ENCODE measurements at places on chromosomes 12 and 14.
A peak's percentile ranks its signal among the peaks of the same experiment; 100 is the strongest.

DNA sequence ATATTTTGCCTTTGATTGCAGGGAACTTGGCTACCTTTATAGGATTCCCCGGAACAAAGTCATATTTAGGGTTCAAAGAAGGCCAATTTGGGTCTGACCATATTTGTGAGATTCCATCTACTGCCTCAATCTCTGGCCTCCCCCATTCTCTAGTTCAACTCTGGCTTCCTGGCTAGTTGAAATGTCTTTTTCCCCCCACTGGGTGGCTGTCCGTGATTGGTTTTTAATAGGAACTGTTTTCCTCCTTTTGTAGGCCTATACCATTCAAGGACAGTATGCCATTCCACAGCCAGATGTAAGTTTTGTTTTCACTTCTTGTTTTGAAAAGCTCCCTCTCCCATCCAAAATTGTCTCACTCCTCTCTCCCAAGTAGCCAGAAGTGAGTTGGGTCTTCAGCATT is 13.8 kb downstream of the PCBP2 start:
- DNase-seq: no peak

DNA sequence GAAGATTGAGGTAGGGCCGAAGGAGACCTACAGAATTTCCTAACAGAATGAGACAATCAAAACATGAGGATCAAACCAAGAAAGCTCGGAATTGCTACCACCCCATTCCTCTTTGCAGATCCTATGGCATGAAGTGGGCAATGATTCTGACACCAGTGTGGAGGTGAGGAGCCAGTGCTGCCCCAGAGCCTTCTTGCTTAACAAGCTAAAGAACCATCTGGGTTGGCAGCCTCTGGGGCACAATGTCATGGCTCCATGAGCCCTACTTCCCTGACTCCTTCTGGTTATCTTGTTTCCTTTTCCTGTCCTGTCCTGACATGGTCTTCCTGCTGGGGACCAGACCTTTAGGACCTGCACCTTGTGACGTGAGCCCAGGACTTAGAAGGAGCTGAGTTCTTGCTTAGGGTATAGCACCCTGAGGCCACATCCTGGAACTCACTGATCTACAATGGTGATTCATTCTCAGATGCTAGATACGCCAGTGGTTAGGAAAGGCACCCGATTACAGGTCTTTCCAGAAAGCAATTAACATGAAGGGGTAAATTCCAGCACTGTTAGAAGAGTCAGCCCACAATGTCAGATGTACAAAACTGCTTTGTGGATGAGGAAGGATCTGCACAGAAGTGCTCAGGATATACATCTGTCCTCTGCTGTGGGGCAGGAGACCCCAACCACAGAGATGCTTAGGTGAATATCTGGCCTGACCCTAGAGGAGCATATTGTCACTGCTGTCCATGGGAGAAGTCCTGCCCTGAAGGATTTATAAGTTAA is 324.2 kb downstream of the ZFP36L1 start:
- peak; percentile 7 for DNase-seq

DNA sequence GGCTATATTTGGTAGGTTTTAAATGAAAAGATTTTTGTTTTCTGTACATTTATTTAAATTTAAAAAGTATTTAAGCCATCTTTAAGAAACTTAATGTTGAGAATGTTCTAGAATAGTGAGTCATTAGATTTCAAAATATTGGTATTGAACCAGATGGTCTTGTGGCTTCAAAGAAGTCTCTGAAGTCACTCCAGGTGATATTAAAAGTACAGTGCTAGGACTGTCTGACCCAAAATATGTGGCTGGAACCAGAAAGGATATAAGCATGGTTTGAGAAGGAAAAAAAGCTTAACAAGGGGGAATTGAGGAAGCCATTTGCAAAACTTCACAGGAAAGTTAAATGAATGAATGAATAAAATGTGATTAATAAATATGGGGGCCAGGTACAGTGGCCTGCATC is 28.7 kb upstream of the MDM2 start:
- no peak for DNase-seq

DNA sequence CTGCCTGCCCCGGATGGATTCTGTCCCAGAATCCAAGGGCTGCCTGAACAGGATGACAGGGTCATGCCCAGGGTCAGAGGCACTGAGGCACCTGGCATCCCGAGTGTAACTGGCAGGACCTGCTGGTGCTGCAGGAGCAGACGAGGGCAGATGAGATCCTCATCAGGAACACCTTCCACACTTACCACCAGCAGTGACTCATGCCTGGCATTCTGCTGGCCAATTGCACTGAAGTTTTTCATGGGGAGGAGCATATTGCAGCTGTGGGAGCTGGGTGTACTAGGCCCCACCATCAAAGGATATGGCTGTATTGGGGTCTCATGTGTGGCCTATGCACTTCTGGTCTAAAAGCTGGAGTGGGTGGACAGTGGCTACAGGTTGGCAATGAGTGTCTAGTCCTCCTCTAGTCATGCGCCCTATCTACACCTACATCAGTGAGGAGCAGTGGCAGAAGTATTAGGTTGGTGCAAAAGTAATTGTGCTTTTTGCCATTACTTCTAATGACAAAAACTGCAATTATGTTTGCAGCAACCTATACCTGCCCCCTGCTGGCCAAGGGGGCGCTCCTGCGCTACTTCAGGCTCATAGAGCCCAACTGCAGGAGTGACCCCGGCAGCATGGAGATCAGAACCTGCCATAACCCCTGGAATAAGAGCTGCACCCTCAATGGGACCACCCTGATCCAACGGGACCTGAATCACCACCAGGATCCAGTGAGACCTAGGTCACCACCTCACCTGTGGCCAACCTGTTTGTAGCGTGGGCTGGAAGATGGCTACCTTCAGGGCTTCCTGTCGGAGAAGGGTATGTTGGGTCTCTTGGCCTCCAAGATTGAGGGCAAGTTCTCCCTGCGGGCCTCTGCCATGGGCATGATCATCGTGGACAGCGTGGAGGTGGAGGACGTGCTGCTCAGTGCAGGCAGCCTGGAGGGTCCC is 8.0 kb upstream of the C12orf42 start:
- peak; percentile 23 for DNase-seq

- no peak for DNase-seq
Measured at GRCh38 chr14:63902375-63902976, 49.7 kb downstream of the SYNE2 start.

DNA sequence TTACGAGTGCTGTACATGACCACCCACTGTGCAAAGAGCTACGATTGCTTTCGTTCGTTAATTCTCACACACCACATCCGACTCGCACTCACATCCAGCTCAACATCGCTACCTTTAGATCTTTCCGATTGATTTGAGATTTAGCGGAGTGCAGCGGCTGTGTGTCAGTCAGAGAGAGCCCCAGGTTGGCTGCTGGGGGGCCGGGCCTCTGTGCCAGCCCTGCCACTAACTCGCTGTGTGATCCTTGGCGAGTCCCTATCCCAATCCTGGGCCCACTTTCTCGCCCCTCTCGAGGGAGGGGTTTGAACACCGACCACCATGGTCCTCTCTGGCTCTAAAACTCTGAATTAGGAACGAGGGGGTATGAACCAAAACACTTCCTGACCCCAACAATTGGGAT is 8.6 kb downstream of the DLK1 start:
- no peak for DNase-seq

DNA sequence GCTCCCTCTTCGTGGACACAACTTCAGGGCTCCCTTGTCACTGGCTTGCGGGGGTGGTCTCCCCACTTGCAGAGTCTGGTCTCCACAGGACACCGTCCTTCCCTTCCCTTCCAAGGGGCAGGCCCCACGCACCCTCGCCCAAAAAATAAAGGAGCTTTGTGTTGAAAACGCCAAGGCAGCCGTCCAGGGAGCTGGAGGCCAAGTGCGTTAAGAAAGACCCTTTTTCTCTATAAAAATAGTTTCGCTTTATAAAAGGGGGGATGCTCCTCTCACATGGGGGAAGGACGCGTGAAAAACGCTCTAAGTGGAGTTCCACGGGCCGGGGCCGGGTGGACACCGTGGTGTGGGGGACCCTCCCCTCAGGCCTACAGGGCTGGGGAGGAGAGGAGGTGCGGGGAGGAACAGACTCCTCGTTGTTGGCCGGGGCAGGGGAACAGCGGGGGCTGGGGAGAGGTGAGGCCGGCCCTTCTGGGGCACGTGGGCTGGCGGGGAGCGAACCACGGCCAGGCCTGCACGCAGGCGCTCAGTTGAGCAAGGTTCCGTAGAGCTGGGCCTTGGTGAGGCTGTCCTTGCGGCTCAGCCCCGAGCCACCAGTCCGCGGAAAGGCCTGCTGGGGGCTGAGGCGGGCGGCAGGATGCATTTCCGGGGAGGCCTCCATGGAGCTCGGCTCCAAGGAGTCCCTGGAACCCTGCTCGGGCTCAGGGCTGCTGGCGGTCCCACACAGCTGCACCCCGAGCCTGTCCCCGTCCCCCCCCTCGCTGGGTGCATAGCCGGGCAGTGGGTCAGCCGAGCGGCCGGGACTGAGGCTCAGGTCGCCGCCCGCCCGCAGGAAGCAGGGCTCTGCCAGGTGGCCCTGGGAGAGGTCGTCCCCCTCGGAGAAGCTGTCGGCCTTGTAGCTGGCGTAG is 49.5 kb downstream of the BEGAIN start:
- no peak for DNase-seq

DNA sequence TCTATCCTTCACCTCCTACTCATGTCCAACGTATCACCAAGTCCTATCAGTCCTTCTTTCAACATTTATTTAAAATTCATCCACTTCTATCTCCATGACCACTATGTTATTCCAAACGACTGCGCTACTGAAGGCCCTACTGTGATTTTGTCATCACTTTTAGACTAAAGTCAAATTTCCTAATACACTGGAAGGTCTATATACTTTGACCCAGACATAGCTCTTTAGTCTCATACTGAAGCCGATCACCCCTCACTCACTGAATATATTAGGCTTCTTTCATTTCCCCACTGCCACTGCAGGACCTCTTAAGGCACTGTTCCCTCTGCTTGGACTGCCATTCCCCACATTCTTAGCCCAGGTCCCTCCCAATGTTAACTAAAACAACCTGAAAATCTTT is 25.6 kb downstream of the SLC38A4 start:
- DNase-seq: no peak

GRCh38 chr12:122009741-122010140 is 11.9 kb upstream of the BCL7A start:
- no peak for DNase-seq

DNA sequence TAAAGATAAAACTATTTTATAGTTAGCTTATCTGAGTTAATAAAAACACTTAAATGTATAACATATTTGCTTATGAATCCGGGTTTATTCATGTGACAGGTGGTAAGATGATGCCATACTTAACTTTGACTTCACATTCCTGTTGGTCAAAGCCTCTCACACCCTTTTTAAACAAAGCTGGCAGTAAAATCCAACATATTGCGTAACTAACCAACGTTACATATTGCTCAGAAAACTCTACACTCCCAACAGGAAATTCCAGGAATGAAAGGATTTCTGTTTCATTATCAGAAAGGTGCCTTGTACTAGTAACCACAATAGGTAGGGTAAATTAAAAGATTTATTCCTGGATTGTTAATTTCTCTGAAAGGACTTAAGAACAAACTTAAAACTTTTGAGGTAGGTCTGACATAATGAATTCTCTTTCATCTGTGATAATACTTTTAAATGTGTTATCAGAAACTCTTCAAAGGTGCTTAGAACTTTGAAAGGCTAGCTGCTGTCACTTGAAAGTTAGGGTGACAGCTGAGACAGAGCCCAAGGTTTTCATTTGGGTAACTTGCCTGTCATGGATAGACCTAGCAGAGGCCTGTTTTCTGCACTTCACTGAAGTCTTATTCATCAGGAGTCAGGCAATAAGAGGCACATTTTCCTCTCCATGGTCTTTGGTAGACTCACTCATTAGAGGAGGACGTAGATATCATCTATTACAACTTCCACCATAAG is 23.8 kb upstream of the CATSPERB start:
- DNase-seq: no peak

DNA sequence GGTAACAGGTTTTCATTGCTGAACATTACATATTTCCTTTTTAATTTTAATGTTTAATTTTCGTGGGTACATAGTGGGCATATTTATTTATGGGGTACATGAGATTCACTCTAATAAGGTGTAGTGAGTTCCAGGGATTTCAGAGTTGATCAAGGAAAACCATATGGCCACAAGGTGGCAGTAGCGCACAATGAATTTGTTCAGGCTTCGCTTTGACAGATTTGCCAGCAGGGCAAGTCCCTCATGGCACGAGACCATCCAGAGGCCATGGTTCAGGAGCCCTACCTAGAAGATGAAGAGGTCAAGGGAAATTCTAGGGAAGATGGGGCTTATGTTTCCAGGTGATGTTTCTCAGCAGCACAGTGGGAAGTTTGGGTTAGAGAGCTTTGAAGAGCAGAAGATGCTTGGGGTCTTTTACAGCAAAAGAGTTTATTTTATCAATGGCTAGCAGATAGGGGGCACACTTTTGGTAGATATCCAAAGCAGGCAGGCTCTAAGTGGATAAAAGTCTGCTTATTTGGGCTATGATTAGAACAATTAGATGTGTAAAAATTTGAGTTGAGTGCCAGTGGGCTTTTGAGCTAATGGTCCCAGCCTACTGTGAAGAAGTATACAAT is 1004.4 kb downstream of the AACS start:
- DNase-seq: peak; percentile 24

DNA sequence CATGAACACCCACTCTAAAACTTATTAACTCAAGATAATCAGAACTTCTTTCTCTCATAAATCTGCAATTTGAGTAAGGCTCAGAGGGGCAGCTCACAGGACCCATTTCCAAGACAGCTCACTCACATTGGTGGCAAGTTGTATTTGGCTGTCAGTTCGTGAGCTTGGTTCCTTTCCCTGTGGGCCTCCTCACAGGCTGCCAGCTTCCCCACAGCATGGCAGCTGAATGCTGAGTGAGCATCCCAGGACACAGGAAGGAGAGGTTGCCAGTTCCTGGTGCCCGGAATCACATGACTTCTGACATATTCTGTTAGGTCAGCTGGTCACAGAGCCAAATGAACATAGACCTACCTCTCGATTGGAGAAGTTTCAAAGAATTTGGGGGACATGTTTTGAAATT is 116.6 kb upstream of the TMEM233 start:
- DNase-seq: no peak

DNA sequence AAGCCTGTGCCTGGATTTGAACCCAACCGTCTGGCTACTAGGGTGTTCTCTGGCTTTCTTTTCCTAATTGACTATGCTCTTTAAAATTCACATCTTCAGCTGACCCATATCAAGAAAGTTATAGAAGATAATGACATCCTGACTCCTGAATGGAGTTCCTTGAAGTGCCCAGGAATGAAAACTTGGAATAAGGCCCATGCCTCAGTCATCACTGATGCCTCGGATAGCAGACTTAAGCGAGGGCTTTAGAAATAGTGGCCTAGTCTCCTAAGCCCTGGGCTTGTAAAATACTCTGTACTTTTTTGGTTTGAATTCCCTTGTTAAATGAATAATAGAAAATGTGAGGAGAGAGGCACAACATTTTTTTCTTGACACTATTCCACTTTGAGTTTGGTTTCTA is 39.0 kb downstream of the CHST11 start:
- no peak for DNase-seq

Data from stimulated activated CD4-positive, alpha-beta T cell treated with anti-CD3 and anti-CD28 coated beads, TNF-alpha, amount 100 ng/mL, for 48 hours (primary cell).